ENCODE measurements at places on chromosomes 3 and 15. TPM values are rescaled to one million over a fixed set of nuclear protein-coding genes. Genes with fewer than 3 reads are reported as not detected.

- no peak for DNase-seq
These were observed 32.9 kb upstream of the PIK3R4 start for GRCh38 chr3:130779486-130779885.

GRCh38 chr3:171133337-171133736 is 106.8 kb upstream of the SLC2A2 start:
- DNase-seq = no peak

GRCh38 chr3:71066356-71066755 is 517.2 kb downstream of the FOXP1 start:
- DNase-seq = no peak

- DNase-seq = no peak
These were observed 85.8 kb downstream of the CFAP20DC start for GRCh38 chr3:58963928-58964503.

DNA sequence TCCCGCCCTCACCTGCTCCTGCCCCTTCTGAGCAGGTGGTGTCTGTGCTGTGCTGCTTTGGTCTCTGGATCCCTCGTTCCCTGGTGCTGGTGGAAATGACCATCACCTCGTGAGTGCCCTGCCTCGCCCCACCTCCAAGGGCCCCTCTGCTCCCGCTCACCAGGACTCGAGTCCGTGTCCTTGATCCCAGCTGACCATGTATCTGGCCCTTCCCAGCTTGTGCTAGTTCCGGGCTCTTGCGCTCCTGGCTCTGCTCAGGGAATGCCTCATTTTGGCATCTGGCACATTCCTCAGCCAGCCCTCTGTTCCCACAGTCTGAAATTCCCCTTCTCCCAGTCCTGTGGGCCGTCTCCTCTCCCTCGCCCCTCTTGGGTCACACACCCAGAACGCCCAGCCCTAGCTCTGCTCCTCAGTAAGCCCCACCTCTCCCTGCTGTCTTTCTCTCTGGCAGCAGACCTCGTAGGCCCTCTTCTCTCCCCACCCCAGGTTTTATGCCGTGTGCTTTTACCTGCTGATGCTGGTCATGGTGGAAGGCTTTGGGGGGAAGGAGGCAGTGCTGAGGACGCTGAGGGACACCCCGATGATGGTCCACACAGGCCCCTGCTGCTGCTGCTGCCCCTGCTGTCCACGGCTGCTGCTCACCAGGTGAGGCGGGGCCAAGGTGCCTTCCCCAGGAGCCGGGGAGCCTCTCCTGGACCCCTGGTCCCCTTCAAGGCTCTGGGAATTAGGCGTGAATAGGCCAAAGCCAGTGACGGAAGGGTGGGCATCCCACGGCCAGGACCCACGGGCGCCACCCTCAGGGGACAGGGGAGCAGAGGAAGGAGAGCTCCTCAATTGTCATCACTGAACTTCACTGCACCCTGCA is 11.5 kb downstream of the SLC51A start:
- DNase-seq = no peak

- no peak for DNase-seq
These were observed 541.7 kb downstream of the TBL1XR1 start for GRCh38 chr3:176655404-176656094.

DNA sequence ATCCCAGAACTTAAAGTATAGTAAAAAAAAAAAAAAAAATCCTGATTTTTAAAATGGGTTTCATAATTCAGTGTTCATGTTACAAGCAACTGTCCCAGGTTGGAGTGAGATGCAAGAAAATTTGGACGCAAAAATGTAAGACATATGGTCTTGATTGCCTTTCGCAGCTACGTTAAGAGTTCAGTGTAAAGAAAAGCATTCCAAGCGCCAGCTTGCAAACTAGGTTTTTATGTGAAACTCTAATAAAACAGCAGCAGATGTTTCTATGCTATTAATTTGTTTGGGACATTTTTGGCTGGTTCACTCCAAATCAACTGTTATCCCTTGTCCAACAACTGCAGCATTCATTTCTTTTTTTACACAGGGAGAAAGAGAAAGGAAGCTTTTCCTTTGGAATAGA is 957.8 kb downstream of the ROBO1 start:
- no peak for DNase-seq

The SI gene
- total RNA-seq = not detected

DNA sequence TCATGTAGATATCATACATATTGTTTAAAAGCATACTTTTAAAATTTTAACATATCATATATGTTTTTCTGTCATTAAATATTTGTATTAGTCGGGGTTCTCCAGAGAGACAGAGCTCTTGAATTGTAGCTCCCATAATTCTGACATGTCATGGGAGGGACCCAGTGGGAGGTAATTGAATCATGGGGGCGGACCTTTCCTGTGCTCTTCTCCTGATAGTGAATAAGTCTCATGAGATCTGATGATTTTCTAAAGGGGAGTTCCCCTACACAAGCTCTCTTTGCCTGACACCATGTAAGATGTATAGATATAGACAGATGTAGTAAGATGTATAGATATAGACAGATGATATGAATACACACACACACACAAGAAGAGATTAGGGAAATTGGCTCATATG is 161.2 kb upstream of the ABI3BP start:
- DNase-seq = no peak

GRCh38 chr3:40800343-40800742 is 275.6 kb downstream of the ZNF621 start:
- no peak for DNase-seq

GRCh38 chr15:71111950-71112349 is 3.3 kb upstream of the THSD4 start:
- DNase-seq = no peak

DNA sequence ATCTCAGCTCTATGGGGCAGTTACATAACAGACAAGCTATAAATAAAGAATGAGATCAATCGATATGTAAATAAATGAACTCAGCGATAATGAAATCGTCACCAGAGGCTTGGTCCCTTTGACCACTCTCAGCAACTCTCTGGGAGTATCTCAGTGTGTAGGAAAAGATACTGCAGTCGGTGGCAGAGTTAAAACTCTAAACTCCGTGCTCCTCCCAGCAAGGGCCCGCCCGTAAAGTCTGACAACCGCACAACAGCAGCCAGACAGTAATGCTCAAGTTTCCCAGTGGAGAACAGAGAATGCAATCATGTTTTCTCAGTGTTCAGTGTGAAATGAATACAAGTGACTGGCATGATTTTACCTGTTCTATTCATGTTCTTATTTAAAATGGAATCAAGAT is 28.3 kb upstream of the IGF1R start:
- no peak for DNase-seq

- no peak for DNase-seq
These were observed 6.6 kb downstream of the XYLB start for GRCh38 chr3:38353151-38353550.

DNA sequence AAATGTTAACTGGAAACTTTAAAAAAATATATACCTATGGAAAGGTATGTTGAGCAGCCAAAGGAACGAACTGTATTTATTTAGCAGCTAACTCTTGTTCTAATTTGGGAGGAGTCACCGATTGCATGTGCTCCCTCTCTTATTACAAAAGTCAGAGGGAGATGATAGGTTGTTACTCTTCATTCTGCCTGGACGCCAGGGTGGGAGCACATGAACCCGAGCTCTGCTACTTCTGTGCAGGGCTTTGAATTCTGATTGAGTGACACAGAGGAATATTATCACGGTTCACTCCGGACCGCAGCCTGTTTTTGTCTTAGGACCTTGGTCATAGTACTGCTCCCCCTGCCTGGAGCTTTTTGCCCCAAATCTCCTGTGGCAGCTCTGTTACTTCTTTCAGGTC is 36.9 kb upstream of the LRIG1 start:
- no peak for DNase-seq

GRCh38 chr15:58529041-58529440 is 97.2 kb downstream of the LIPC start:
- DNase-seq = no peak

DNA sequence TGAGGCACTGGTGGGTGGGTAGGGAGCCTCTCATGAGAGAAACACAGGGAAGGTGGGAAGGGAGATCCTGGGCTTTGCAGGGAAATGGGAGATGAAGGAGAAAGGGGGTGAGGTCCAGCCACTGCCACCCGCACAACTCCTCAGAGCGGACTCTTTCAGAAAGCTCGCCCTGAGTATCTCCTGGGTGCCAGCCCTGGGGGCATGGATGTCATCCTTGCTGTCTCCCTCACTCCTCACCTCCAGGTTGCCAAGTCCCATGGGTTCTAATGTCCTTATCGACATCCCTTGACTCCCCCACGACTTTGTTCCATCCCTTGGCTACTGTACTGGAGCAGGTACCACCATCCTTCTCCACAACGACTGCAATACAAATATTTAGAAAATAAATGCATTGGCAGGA is 40.9 kb downstream of the SYNM start:
- no peak for DNase-seq

The TRAT1 gene
- 7.5 TPM for total RNA-seq

- peak; percentile 84 for DNase-seq
These were observed 10.6 kb upstream of the PCSK6 start for GRCh38 chr15:101499863-101500713.

The CEMIP gene
- 1.4 TPM for total RNA-seq

- DNase-seq = no peak
These were observed 1120.1 kb downstream of the ROBO1 start for GRCh38 chr3:78647726-78648125.

- no peak for DNase-seq
These were observed 74.5 kb downstream of the TBC1D2B start for GRCh38 chr15:78002996-78003395.

The PRR20G gene
- total RNA-seq = not detected

DNA sequence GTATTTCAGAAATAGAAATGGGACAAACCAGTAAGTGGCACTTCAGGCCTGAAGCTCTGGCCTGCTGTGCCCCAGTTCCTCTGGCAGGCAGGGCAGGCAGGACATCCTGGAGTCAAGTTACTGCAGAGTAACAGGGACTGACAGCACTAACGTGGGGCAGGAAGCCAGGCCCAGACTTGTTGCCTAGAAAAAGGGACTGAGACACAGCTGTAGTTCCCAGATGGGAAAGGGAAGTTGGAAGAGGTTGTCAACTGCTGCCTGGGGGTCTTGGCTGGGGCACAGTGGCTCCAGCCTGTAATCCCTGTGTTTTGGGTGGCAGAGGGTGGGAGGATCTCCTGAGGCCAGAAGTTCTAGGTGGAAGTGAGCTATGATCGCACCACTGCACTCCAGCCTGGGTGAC is 171.9 kb downstream of the FMN1 start:
- no peak for DNase-seq

DNA sequence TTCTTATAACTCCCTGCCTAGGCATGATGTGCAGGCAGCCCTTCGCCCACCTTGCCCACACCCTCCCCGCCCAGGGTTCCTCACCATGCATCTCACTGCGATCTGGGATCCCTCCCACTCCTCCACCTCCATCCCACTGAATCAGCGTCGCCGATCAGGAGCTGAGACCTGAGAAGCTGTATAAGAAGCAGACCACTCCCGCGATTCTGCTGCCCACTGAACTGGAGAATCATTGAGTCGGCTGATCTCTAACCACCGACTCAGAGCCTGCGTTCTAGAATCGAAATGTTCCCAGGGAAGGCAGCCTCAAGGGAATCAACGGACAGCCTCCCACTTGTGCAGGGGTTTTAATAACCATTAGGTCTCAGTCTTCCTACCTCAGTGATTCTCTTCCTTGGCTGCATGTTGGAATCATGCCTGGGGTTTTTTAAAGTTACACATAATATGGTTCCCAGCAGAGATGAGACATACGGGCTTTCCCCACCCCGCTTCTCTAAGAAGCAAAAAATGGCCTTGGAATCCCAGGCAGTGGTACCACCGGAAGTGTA is 60.2 kb downstream of the TMEM44 start:
- DNase-seq = no peak

The ERC2 gene
- 0.27 TPM for total RNA-seq

GRCh38 chr15:83108266-83109219 is 1.1 kb downstream of the TM6SF1 start:
- DNase-seq = peak; percentile 90

DNA sequence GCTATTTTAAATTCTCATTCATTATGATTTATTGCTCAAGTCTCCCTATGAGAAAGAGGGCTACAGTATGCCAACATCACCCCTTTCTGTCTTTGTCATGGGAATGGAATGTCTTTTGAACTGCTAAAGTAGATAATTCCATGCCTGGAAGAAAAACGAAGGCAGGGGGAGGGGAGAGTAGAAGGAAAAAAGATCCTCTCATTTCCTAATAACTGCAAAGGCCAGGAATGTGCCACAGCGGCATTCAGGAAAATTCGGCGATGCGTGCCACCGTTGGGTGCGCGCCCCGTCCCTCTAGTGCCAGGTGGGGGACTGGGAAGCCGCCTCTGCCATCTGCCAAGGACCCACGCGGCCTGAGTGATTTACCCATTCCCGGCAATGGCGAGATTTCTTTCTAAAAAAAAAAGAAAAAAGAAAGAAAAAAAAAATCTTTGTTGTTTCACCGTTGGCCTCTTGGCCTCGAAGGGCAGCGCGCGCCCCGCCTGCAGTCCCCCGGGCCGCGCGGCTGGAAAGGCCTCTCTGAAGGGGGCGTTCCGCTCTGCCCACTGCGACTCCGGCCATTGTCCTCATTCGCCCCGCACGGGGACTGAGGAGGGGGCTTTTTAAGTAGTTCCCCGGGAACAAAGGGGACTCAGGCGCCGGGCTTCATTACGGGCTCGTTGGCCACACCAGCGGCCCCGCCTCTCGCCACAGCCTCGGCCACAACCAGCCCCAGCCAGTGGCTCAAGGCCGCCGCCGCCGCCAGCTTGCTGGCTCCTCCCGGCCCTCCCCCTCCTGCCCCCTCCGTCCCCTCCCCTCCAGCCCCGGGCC is 54.5 kb downstream of the CPN2 start:
- DNase-seq = peak; percentile 83

All from spleen (tissue), 13 donors.